ENCODE measurements at places on chromosomes 16 and 17. TPM values are rescaled to one million over a fixed set of nuclear protein-coding genes. Genes with fewer than 3 reads are reported as not detected.

The TMIGD1 gene
- total RNA-seq, result not detected

The EFTUD2 gene
- total RNA-seq, result 81.0 TPM

The NPB gene
- under 0.01 TPM for total RNA-seq

The AOC3 gene
- total RNA-seq, result not detected

The C16orf54 gene
- 0.72 TPM for total RNA-seq

The CMTM3 gene
- total RNA-seq, result 24.6 TPM

The LITAFD gene
- total RNA-seq, result not detected

The C16orf89 gene
- 0.59 TPM for total RNA-seq

DNA sequence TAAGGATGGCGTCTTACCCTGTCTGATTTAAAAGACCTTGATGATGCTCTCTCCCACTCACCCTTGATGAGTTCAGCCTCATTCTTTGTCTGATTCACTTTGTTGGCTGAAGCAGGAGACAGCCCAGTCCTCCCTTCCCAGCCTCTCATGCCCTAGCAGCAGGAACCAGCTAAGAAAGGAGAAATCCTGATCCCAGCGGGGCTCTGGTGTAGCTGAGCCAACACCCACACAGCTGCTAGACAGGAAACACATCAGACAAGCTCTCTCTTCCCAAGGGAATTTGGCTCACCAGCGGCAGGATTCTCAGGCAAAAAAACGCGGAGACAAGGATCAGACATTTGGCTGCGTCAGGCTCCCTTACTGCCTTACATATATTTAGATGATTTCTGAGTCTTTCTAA, 211.5 kb downstream of the CDH11 start:
- peak; percentile 93 for DNase-seq

GRCh38 chr17:42124256-42124655, 1.7 kb downstream of the HSPB9 start:
- peak; percentile 17 for DNase-seq

GRCh38 chr17:77373299-77374169, 232.8 kb downstream of the SEC14L1 start:
- DNase-seq, result peak; percentile 91

DNA sequence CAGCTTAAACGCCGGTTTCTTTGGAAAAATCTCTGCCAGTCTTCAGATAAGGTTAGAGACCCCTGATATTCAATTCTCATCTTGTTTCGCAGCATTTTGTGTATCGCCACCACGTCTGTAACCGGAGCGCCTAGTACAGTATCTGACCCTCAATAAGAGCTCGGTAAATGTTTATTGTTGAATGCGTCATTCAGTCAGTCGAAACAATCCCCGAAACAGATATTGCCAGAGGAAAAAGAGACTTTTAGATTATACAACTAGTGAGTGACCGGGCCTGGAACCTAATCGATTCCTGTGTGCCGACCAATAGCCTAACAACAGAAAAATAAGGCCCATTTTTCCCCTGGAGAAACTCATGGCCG, 626 bp downstream of the PELP1 start:
- DNase-seq, result peak; percentile 79

- no peak for DNase-seq
These were observed 18.4 kb downstream of the ABCC1 start for GRCh38 chr16:15967655-15968315.

DNA sequence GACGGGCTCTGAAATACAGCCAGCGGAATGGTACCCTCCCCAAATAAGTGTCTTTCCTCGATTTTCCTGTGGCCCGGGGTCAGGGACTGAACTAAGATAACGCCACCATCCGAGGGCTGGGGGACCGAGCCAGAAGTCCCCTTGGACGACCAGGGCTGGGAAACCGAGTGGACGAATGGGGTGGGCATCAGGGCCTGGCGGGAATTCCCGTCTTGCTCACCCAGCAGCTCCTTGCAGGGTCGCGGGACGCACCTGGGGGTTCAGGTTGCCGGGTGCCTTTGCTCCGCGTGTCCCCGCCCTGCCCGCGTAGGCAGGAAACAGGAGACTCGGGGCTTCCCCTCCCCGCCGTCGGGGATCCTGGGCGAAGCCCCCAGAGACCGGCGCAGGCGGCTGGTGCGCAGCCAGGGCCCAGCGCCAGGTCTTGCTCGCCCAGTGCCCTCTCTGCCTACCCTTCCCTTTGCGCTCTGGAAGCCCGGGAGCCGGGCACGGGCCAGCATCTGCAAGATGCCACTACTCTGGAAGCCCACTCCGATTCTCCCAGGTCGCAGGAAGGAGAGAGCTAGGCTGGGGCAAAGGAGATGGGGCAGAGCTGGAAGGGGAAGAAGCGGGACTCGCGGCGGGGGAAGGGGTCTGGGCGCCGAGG, 665 bp upstream of the GRIN2C start:
- no peak for DNase-seq

DNA sequence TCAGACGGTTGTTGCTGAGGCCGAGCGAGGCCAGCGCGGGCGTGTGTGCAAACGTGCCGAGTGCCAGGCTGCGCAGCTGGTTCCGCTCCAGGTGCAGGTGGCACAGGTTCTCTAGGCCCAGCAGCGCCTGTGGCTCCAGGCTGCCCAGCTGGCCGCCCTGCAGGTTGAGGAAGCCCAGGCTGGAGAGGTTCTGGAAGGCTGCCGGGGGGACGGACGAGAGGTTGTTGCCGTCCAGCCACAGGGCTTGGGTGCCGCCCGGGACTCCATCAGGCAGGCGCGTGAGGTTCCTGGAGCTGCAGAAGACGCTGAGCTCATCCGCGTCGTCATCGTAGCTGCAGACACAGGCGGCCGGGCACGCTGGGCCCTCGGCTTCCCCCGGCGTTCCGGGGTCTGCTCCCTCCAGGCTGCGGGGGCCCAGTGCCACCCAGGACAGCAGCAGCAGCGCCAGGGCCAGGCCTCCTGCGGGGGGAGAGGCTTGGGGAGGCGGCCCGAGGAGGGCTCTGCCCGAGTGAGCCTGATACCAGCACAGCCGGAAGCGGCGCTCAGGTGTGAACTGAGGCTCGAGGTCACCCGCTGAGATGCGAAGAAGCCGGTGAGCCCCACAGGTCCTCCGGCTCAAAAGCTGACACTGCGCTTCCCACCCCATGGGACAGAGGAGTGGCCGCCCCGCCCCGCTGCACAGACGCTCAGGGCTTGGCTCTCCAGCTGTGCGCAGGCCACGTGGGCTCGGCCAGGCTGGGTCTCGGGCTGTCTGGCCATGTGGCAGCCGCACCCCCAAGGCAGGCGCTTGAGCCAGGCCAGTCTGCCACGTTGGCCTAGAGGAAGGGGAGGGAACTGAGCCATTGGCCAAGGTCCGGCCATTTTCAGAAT, 1.3 kb downstream of the IGFALS start:
- DNase-seq, result peak; percentile 81

DNA sequence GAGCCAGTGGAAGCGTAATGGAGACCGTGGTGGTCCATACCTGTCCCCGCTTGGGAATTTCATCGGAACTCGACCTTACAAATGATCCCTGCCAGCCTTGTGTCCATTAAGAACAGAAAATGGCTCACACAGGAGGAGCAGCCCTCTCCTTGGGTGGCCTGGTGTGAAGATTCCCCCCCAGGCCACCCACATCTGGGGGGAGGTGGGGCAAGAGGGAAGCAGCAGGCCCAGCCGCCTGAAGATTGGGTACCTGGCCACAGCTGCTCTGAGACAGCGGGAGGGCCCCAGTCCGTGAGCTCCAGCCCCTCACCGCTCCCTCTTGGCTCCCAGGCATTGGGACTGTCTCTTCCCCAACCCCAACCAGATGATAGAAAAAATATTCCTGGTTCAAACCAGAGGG, 277.8 kb upstream of the FOXF1 start:
- no peak for DNase-seq

GRCh38 chr16:12193692-12194091, 217.2 kb downstream of the SNX29 start:
- no peak for DNase-seq

GRCh38 chr16:46857368-46857945, 26.5 kb upstream of the C16orf87 start:
- peak; percentile 91 for DNase-seq

GRCh38 chr16:55839115-55839514, 6.2 kb upstream of the CES1 start:
- DNase-seq, result no peak

DNA sequence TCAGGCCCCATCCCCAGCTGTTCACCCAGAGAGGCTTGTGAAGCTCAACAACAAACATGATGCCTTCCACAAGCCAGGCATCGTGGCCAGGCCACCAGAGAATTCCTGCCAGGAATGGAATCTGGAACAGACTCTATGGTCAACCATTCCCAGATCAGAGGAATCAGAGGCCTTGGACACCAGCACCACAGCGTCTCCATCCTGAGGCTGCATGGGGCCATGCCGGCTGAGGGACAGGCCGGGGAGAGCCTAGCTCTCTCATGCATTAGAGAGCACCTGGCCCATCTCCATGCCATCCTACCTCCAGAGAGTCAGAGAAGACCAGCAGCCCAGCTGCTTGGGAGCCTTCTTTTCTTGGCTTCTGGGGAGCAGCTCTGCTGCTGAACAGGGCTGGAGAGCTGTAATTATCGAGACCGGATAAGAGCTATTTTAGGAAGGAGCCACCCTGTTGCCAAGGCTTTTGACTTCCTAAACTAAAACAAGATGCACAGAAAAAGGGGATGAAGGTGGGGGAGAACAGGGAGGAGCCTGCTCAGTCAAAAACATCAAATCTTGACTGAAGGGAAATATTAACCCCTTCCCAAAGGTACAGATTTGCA, 24.5 kb upstream of the MTMR4 start:
- DNase-seq, result no peak

DNA sequence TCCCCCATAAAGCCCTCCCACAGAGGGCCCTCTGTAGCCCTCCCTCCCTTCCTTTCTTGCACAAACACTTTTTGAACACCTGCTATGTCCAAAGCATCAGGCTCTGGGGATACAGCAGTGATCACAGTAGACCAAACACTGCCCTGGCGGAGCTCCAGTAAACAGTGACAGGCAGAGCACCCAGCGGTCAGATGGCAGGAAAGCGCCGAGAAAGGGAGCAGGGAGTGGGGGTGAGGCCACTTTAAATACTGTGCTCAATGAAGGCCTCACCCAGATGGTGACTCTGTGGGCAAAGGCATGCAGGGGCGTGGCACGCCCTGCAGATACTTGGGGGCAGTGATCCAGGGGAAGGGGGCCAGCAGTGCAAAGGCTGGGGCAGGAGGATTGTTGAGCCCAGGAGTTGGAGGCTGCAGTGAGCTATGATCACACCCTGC, 7.6 kb downstream of the PRR29 start:
- peak; percentile 90 for DNase-seq

GRCh38 chr16:11581678-11582077, 5.0 kb downstream of the LITAF start:
- DNase-seq, result peak; percentile 75

DNA sequence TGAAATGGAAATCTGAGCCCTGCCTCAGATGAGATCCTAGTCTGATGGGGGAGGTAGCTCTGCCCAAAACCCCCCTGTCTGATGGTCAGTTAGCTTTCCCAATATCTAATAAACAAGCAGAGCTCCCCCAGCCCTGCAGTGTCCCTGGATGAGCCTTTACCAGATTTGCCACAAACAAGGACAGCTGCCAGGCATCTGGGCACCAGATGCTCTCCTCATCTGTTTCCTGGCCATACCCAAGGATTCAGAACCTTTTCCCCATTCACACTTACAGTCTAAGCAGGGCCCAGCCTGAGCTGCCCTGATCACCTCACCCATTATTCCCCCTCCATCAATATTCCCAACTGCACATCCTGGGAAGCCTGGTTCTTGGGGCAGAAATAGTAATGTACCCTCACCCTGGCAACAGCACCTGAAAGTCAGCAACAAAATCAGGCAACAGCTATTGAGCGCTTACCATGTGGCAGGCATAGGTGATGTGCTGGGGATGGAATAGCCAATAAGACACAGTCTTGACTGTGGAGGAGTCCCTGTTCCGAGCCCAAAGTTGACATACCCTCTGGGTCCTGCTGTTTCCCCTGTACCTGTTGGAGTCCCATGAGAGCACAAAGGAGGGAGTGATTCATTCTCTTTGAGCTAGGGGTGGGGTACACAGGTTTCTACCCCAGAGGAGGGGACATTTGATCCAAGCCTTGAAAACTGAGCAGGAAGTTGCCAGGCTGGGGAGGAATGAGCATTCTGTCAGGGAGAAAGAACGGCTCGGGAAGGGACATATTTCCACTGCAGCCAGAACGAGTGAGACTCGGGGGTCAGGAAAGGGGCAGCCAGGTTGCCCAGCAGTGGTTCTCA, 147.4 kb downstream of the TMEM132E start:
- no peak for DNase-seq

DNA sequence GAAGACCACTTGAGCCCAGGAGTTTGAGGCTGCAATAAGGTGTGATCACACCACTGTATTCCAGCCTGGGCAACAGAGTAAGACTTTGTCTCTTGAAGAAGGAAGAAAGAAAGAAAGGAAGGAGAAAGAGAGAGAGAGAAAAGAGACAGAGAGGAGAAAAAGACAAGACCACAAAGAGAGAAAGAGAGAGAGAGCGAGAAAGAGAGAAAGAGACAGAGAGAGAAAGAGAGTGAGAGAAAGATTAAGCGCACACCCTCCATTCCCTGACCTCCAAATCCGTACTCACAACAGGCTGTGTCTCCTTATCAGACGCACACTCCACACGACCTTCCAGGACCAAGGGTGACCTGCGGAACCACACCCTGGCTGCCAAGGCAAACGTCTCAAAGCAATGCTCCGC, 19.6 kb downstream of the KLHDC4 start:
- DNase-seq, result no peak

GRCh38 chr17:49501496-49501895, 6.4 kb downstream of the NGFR start:
- no peak for DNase-seq

- no peak for DNase-seq
These were observed 3.9 kb downstream of the MIF4GD start for GRCh38 chr17:75267153-75267410.

GRCh38 chr17:77821114-77821513, 137.4 kb upstream of the TNRC6C start:
- DNase-seq, result no peak

- DNase-seq, result peak; percentile 88
These were observed 65.3 kb downstream of the SLC39A11 start for GRCh38 chr17:73027130-73027741.

GRCh38 chr16:85628645-85629044, 15.5 kb downstream of the GSE1 start:
- no peak for DNase-seq

GRCh38 chr16:55944377-55944802, 69.2 kb upstream of the CES5A start:
- no peak for DNase-seq

GRCh38 chr17:82386881-82387704, 15.5 kb downstream of the UTS2R start:
- DNase-seq, result peak; percentile 69

- no peak for DNase-seq
These were observed 731 bp upstream of the MKS1 start for GRCh38 chr17:58219789-58220183.

- DNase-seq, result peak; percentile 84
These were observed 13.5 kb downstream of the CA4 start for GRCh38 chr17:60163108-60163784.

- DNase-seq, result no peak
These were observed 37.9 kb downstream of the ELAC2 start for GRCh38 chr17:12979826-12980500.

GRCh38 chr17:4858882-4859260, 25.7 kb downstream of the MINK1 start:
- peak; percentile 72 for DNase-seq
